ENCODE measurements at places on chromosomes 13 and 19.

GRCh38 chr13:45545686-45546409 lies 69.7 kb downstream of the ERICH6B start:
- DNase-seq, result no peak

- no peak for DNase-seq
Observed at GRCh38 chr13:29457299-29457698, 138.2 kb downstream of the SLC7A1 start.

DNA sequence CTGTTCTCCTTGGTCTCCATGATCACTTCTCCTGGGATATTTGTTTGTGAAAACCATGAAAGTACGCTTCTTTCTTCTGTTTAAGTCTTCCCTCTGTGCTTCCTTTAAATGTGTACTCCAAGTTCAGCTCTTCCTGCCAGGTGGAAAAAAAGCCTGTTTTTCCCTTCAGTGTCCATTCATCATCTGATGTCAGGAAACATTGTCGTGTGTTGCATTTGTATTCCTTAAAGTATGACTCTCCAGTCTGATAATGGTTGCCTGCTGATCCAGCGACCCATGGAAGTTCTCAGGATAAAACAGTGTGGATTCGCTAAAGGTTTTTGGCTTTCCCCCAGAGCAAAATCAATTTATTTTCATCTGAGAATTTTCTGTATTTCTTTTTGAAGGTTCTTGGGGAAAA lies 22.3 kb downstream of the SACS start:
- DNase-seq, result no peak

DNA sequence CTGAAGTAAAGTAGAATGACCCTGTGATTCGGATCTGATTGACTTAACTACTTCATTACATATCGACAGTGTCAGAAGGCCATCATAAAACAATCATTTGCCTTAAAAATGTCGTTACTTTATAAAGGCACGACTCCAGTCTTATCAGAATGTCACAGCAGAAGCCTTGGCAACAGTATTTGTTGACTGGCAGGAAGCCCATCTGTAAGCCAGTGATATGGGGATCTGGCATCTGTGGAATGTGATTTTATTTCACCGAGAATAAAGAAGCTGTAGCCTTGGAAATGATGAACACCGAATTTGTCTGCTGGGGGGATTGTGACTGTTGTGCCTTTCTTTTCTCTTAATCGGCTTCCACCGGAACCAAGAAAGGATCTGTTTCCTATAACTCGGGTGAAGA lies 362.5 kb downstream of the TDRD3 start:
- DNase-seq, result no peak

DNA sequence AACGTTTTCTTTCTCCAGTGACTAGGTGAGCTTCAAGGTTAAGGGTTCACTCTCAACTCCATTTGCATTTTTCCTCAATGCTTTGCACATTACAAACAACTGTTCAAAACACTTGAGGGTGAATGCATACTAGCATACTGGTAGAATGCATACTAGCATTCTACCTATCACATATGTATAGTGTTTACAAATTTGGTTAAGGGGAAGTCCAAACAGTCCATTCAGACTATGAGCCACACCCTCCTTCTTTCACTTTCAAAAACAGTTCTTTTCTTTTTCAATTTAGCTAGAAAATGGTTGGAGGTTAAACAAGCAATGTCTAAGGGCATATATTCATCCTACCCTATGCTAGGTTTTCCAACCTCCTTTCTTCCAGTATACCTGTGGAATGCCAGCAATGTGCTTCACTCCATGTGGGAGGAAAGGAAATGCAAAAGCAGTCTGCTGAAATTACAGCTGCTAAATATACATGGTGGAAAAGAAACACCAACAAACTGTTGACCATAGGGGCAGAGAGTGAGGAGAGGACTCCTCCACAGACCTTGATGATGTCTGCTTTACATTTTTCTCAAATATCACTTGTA lies 102.6 kb downstream of the DOCK9 start:
- no peak for DNase-seq

GRCh38 chr19:54609356-54609791 lies 15.9 kb downstream of the LILRA1 start:
- DNase-seq, result no peak

- no peak for DNase-seq
Observed at GRCh38 chr19:41746593-41747227, 8.6 kb upstream of the CEACAM6 start.

DNA sequence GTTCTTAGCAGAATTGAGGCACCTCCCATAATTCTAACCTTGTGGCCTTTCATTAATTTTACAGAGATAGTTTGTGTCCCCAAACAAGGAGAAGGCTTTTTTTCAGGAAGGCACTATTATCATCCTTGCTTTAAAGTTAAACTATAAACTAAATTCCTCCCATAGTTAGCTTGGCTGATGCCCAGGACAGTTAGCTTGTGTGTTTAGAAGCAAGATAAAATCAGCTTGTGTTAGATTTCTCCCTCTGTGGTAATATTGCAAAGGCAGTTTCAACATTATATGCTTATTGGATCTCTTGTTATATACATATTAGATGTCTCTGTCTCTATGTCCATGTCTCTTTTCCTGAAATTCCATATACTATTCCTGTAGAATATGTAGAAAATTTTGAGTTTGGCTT lies 342.7 kb downstream of the TBC1D4 start:
- no peak for DNase-seq

- DNase-seq, result peak; percentile 60
Observed at GRCh38 chr19:47729799-47730520, 15.4 kb upstream of the NOP53 start.

DNA sequence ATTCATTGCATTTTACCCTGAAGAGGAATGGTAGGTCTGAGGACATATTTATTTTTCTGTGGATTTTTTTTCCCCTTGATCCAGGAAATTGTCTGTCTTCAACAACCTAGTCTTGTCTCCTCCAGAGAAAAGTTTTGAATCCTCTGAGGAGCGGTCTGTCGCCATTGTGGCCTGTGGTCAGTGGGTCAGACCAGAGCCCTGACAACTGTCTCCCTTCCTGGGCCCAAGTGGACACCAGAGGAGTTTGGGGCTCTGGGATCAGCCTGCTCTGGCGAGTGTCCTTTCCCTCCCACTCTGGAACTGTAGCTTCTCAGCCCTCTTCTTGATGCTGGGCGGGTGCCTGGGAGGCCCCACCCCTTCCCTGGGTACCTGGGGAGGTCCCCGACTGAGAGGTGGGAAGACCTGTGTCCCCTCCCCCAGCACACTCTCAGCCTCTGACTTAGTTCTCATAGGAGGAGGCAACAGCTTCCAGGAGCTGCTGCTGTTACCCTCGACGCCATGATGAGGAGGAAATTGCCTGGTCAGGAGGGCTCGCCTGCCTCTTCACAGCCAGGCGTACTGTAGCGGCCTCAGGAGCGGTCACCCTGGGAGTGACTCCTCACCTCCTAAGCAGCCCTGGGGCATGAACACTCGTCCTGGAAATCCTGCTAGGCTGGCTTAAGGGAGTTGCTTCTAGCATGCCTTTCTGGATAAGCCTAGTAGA lies 110.3 kb downstream of the GGACT start:
- DNase-seq, result no peak

GRCh38 chr19:13207846-13208671 lies 57.8 kb downstream of the IER2 start:
- peak; percentile 89 for DNase-seq

GRCh38 chr13:22748866-22749577 lies 431.8 kb upstream of the SGCG start:
- DNase-seq, result no peak

- DNase-seq, result no peak
Observed at GRCh38 chr13:50668691-50669271, 174.7 kb downstream of the DLEU7 start.

GRCh38 chr13:113022391-113022744 lies 53.4 kb downstream of the MCF2L start:
- no peak for DNase-seq

- no peak for DNase-seq
Observed at GRCh38 chr13:46160471-46161066, 21.4 kb downstream of the LCP1 start.

DNA sequence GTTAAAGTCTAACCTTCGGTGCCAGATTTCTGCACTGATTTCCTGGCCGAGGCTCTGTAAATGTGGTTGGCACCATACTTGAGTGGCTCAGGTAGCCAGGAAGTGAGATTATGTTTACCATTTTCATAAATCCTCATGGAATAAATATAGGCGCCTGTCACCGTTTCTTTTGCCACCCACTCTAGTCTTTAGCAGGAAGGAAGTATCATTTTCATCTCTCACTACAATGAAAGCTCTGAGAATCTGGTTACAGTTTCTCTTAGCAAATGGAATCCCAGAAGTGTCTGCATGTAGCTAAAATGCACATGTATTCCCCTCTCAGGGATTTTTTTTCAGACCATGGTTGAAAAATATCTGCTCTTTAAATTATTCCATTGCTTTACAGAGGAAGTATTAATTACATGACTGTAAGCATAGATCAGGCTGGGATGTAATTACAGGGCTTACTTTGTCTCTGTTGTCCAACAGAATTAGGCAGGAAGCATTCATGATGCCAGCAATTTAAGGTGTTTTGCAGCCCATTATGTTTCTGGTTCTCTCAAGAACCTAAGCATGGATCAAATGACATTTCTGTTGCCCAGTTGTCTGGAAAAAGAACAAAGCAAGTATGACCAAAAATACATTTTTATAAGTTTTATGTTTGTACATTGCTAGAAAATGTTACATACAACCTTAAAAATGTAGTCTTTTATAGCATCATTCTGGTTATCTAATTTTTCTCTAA lies 221.7 kb upstream of the SPRY2 start:
- no peak for DNase-seq

- peak; percentile 85 for DNase-seq
Observed at GRCh38 chr19:7550987-7551761, 15.7 kb downstream of the PNPLA6 start.

DNA sequence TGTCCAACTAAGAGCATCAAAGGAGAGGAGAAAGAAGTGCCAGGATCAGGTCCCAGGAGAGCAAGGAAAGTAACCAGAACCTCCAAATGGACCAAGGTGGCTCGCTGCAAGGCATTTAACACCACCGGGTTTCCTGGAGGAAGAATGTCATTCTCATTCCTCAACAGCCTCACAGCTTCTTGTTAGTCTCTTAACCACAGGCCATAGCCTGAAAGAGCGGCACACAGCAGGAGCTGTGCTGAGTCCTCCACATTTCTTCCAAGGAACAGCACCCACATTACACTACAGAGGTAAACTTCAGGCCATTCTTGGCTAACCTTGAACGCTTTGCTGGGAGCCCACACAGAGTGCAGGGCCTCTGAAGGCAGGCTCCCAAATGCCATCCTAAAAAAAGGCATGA lies 23.6 kb downstream of the DOCK9 start:
- DNase-seq, result no peak

GRCh38 chr19:38737921-38738737 lies 6.1 kb downstream of the CAPN12 start:
- DNase-seq, result no peak

- no peak for DNase-seq
Observed at GRCh38 chr13:61410669-61411297, 4.9 kb downstream of the PCDH20 start.

GRCh38 chr19:3365836-3366752 lies at the start of gene NFIC:
TSS of gene NFIC (plus strand) at chr19:3366583. CDS start at chr19:3366637, 54 bp downstream.
- DNase-seq, result peak; percentile 89

GRCh38 chr19:41740415-41741243 lies 14.7 kb upstream of the CEACAM6 start:
- DNase-seq, result no peak

DNA sequence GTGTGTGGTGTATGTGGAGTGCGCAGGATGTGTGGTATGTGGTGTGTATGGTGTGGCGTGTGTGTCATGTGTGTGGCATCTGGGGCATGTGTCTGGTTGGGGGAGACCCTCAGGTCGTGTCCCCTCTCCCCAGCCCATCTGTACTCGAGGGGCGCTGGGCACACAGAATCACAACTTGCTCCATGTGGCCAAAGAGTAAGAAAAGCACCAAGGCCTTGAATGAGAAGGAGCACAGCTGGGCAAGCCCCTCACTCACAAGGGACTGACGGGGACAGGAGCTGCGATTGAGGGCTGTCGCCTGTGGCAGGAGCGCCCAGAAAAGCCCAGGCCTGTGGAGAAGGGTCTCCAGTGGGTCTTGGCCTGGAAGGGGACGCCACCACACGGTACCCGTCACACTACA lies 62.8 kb downstream of the PEPD start:
- DNase-seq, result no peak

GRCh38 chr13:49297338-49297737 lies 49.6 kb downstream of the CDADC1 start:
- no peak for DNase-seq

- DNase-seq, result no peak
Observed at GRCh38 chr13:28474491-28475134, 20.3 kb downstream of the FLT1 start.

DNA sequence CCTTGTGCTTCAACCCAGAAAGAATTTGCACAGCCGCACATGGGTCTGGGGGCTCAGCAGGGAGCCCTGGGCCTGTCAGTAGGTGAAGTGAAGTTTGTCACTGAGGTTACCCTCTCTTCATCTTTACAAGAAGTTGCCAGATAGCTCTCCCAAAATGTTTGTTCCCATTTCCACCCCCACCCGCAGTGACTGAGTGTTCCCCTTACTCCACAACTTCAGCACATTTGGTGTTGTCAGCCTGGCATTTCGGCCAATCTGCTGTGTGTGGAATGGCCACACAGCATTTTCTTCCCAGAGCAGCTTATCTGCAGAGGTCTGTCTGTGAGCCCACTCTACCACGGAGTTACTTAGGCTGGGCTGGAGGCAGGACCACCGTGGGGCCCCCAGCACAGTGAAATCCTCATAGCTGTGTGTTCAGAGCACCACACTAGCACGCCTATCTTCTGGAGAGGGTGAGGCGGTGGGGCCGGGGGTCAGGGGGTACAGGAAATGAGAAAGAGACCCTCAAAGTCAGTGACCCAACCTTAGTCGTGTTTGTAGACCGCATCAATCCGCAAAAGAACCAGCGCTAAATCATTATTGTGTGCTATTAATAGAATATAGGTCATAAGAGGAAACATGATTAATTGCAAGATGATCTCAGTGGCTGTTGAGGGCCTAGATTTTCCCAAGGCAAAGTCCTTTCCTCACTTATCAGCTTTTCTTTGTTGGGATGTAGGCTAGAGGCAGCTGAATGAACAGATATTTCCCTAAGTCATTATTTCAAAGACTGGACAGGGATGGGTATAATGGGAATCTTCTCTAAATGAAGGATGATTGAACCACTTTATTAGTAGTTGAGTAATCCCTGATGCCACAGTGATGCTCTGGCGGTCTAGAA lies 116.0 kb downstream of the SIPA1L3 start:
- DNase-seq, result no peak

DNA sequence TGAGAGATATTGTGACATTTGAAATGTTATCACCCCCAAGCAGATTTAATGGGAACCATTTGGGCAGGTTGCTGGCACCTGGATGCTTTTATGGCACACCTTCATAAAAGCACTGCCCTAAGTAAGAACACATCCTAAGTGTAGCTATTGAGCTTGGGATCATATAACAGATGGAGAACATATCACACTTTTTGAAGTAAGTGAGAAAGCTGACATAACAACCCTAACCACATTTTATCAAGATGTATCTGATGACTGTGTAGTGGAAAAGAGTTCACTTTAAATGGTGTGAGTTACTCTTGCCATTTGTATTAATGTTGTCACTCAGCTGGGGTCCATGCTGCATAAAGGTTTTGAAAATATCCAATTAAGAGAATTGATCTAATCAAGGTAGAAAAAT lies 287.9 kb downstream of the DCLK1 start:
- no peak for DNase-seq

GRCh38 chr13:60227158-60227557 lies 63.4 kb upstream of the DIAPH3 start:
- DNase-seq, result no peak

GRCh38 chr13:44311011-44311780 lies 62.4 kb upstream of the SERP2 start:
- DNase-seq, result no peak

- DNase-seq, result peak; percentile 73
Observed at GRCh38 chr19:18469069-18469846, 31.3 kb upstream of the ISYNA1 start.
